ENCODE measurements at places on chromosomes 16 and 17.
A peak's percentile ranks its signal among the peaks of the same experiment; 100 is the strongest.

DNA sequence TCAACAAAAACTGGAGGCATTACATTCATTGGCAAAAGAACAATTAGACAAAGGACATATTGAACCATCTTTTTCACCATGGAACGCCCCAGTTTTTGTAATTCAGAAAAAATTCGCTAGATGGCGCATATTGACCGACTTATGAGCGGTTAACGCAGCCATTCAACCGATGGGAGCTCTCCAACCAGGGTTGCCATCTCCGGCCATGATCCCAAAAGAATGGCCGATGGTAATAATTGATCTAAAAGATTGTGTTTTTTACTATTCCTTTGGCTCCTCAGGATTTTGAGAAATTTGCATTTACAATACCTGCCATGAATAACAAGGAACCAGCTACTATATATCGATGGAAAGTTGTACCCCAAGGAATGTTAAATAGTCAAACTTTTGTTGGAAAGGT lies 21.4 kb downstream of the ALOX15B start:
- DNase-seq: peak; percentile 82

GRCh38 chr17:45364531-45365390 lies 47.9 kb upstream of the MAP3K14 start:
- peak; percentile 59 for DNase-seq

GRCh38 chr17:80599546-80600305 lies 55.1 kb downstream of the RPTOR start:
- DNase-seq: peak; percentile 43

DNA sequence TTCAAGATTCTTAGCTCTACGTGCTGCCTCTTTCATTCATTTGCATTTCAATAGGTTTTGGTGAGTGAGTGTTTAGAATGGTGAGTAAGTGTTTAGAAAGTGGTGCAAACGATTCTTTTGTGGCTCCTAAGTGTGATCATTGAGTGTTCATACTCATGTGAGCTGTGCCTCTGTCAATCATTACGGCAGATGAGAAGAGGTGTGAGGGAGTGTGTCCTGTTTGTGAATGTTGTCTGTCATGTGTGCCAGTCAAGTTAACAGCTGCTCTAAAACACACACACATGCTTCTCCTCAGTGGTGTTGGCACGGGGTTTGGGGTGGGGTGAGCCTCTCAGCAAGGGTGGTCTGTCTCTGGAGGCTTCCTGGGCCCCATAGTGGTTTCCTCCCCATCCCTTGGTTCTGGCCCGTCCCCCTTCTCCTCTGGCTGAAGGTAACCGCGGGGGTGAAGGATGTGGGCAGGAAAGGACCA lies 11.4 kb downstream of the MYL4 start:
- DNase-seq: no peak

GRCh38 chr17:40103688-40104087 lies 3.3 kb upstream of the NR1D1 start:
- no peak for DNase-seq

- peak; percentile 11 for DNase-seq
Measured at GRCh38 chr16:83554096-83554495, 253.7 kb upstream of the HSBP1 start.

Measured in HAP-1 (cell line).